ENCODE measurements at places on chromosomes 6 and 20.

DNA sequence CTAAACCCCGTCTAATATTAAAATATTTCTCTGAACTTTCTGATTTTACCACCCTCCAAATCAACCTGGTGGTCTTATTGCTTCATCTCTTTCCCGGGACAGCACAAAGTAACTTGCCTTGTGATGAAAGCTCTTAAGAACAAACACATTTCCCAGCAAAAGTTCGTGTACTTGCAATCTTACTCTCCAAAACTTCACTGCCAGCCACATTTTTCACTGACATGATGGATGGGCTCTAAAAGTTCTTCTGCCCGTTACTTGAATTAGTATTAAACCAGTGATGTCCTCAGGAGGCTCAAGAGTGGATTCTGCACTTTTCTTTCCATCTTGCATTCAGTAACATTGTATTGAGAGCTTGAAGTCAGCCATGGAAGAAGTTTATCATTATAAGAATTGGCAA lies 731.6 kb upstream of the GJE1 start:
- DNase-seq: no peak

GRCh38 chr6:135008072-135008940 lies 46.3 kb downstream of the HBS1L start:
- no peak for DNase-seq

DNA sequence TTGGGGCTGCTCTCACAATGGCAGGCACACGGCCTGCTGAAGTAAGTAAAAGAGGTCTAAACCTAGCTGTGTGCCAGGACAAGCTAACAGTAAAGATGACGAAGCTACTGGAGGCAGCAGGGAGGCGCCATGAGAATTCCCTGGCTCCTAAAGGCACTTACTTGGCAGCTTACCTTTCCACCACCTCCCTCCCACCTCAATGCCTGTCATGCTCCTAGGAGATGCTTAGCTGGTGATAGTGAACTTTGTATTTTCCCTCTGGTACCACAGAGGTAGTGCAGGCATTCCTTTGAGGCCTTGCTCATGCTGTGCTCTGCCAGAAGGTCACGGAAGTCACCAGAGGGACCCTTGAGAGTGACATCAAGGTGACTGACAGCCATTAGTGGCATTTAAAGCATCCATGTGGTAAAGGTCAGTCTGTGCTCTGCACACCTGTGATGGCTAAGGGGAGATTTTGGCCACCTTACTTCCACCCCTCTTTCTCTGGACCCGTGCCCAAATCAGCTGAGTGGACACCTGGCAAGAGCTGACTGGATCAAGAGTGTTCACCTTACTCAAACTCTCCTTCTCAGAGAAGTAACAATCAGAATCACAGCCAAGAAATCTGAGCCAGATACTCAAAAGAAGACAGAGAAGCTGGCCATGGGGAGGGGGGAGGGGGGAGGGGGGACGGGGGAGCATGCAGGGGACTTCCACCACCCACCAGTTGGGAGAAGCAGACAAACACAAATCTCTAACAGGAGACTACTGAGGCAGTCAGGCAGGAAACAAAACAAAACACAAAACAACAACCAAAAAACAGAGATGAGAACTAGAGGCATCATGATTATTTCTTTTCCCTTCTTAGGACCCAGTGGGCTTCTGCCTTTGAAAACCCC lies 2.9 kb downstream of the FKBP1A start:
- DNase-seq: no peak

- DNase-seq: no peak
These were observed 416.6 kb downstream of the PREX1 start for GRCh38 chr20:48411245-48411644.

DNA sequence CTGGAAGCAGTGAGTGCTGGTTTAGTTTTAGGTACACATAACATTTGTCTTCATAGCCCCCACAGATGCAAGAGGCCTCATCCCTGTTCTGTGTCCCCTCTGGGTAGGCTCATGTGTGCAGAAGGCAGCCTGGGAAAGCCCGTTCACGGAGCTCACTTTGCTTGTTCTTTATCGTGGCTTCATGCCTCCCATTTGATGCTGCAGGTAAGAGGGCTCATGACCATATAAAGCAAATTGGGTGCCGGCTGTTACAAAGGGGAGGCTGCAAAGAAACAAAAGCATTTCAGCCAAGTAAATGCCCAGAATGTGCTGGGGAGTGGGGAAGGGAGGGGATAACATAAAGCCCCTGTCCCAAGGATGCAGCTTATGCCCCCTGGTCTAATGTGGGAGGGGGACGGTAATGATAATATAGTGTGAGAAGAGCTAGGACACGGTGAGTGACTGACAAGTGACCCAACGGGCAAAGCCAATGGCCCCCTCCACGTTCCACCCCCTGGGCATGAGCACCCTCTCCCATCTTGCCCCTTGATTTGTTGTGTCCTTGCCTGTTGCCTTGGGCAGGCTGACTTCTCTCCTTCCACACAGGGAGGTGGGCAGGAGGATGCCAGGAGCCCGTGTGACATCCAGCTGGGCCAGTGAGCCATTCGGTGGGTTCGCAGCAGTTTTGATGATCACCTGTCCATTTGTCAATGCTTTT lies 138.0 kb downstream of the FOXO3 start:
- DNase-seq: no peak

DNA sequence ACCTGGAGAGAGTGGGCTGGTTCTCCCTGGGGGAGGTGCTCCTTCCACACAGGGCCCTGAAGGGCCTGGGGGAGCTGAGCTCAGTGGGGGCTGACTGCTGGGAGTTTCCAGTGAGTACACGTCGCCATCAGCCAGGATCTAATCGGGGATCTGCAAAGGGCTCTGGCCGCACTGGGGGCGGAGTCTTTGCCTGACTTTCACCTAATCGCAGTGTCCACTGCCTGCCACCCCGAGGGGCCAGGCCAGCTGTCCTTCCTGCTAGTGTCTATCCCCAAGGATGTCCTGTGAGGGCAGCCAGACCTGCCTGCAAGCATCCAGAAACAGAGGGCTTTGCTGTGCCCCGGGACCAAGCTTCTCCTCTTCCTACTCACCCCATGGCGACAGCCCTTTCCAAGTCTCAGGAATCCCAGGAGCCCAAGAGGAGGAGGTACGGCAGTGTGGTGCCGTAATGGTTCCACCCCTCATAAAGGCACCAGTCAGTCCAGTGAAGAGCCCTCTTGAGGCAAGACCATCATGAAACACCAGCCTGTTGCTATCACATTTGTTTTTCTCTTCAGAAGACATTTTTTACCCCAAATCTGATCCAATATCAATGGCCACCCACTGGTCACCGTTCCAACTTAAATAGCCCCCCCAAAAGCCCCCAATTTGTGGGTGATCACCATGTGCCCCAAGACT lies 243.1 kb upstream of the ECI2 start:
- DNase-seq: no peak

GRCh38 chr6:40398810-40399477 lies 188.2 kb downstream of the LRFN2 start:
- DNase-seq: no peak

- DNase-seq: no peak
These were observed 92.9 kb upstream of the TOX2 start for GRCh38 chr20:43821795-43822194.

GRCh38 chr6:16236631-16237199 lies 1.7 kb upstream of the GMPR start:
- DNase-seq: no peak

DNA sequence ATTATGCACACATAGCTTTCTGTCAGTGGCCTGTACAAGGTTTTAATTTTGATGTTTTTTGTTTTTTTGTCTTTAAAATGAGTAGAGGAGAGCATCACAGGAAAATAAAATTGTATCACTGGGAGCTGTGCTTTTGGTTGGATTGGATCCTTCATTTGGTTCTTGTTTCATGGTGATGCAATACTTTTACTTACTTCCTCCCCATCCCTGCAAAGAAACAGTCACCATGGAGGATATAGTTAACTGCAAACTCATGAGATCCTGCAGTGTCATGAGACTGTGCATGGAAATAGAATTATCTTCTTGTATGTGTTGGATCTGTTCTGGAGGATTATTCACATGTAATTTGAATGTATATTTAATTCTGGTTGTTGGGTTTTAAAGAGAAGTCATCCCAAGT lies 122.3 kb downstream of the JARID2 start:
- DNase-seq: no peak

GRCh38 chr6:111184827-111185532 lies 97.7 kb downstream of the SLC16A10 start:
- no peak for DNase-seq

DNA sequence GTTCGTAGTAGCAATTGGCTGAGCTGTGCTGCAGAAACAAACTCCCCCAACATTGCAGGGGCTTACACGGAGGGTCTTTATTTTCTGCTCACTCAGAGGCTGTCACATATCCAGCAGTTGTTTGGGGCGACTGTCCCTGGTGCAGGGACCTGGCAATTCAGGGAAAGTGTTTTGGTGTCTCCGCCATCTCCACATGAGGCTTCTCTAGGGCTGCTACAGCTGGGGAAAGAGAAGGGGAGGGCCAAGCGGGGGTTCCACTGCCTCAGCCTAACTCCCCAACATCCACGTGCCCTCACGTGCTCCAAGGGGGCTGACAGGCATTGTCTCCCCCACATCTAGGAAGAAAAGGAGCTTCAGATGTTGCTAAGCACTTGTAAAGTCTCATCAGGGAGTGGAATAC lies 61.3 kb upstream of the NXT1 start:
- DNase-seq: no peak

DNA sequence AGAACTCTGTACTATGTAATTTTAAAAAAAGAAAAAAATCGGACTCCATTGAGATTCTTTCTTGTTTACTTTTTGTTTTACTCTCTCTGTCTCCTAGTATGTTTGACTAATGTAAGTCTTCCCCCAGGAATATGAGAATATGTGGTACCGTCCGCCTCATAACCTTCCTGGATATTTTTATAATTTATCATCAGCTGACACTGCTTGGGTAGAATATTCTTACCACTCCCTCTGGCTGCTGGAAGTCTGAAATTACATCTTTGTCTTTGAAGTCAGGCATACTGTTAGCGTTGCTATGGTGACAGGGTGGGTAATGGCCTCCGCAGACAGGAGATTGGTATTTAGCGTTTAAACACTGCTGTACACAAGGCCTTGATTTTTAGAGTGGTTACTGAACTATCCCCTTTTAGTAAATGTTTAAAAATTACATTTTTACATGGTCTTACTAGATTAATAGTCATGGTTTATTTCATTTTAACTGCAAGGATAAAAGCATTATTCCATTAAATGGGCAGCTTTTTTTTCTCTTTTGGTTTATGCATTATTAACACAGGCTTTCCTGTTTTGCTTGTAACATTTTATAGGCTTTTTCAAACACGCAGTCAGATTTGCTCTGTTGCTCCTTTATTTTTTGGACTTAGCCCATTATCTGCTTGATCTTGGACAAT lies 176.4 kb downstream of the ARID1B start:
- DNase-seq: no peak

- no peak for DNase-seq
These were observed 30.4 kb upstream of the ENTPD6 start for GRCh38 chr20:25165128-25165527.

DNA sequence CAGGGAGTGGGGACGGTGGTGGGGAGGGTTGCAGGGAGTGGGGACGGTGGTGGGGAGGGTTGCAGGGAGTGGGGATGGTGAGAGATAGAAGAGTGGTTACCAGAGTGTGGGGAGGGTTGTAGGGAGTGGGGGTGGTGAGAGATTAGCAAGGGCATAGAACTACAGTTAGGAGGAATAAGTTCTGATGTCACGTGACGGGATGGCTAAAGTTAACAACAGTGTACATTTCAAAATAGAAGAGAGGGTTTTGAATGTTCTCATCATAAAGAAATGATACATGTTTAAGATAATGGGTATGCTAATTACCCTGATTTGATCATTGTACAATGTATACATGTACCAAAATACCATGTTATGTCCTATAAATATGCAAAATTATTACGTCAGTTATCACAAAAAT lies 57.6 kb upstream of the FRMD1 start:
- no peak for DNase-seq

DNA sequence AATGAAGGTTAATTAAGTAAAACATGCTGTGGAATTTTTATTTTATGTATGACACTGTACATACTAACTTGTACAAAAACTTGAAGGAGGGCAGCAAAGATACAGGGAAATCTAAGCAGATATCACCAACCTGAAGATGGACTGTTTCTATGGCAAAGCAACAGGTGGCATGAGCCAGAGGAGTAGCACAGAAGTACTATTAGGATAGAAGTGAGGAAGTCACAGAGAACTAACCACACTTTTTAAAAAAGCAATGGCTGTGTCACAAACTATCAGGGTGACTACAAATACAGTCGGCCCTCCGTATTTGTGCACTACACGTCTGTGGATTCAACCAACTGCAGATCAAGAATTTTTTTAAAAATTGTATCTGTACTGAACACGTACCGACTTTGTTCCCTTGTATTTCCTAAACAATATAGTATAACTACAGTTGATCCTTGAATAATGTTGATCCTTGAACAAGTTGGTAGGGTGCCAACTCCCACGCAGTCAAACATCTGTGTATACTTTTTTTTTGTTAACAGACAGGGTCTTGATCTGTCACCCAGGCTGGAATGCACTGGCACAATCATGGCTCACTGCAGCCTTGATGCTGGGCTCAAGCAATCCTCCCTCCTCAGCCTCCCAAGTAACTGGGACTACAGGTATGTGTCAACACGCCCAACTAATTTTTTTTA lies 61.0 kb downstream of the NUDT3 start:
- no peak for DNase-seq

DNA sequence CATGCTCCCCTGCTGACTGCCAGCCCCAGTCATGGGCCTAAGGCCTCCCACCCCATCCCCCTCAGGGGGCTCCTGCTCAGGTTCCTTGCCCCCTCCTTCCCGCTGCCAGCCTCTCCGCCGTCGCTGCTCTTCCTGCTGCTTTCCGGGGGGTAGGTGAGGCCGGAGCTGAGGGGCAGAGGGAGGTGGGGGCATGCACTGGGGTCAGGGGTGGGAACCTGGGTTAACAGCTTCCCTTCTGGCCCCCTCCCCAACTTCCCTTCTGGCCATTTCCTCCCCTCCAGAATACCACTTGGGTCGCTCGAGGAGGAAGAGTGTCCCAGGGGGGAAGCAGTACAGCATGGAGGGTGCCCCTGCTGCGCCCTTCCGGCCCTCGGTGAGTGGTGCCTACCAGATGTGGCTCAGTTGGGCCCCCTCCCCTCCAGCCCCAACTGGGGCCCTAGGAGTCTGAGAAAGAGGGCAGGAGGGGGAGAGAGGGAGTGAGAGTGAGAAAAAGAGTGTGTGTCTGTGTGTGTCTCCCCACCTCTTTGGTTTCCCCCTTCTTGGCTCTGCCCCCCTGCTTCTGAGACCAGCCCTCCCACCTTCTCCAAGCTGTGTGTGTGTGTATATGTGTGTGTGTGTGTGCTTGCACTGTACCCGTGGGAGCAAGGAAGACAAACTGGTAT lies 12.1 kb downstream of the SYNGAP1 start:
- DNase-seq: no peak

GRCh38 chr6:109488001-109488400 lies 5.0 kb upstream of the ZBTB24 start:
- no peak for DNase-seq

DNA sequence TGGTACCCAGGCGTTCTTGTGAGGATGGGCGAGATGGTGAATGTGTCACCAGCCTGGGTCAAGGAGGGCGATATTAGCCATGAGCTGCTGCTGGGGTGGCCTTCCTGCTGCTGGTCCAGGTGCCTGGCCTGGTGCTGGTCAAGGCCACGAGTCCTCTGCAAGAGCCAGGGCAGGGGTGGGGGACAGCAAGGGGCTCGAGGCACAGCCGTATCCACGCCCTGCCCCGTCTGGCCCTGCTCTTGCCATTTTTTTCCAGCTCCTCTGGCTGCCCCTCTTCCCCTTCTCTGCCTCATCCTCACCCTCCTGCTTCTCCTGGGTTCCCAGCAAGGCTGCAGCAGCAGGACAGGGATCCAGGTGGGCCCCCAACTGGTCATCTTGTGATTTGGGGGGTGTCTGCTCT lies 51.2 kb downstream of the CDH4 start:
- DNase-seq: no peak

GRCh38 chr6:135854799-135855198 lies 3.3 kb downstream of the PDE7B start:
- no peak for DNase-seq
